GM12878 (cell line): ENCODE measurements at places on chromosomes 5 and 9. TPM values are rescaled to one million over a fixed set of nuclear protein-coding genes. Genes with fewer than 3 reads are reported as not detected.

APC gene
- 22.6 and 23.3 TPM in 2 replicates for total RNA-seq

ESM1 gene
- not detected in 2 replicates for total RNA-seq

GNG10 gene
- total RNA-seq = 12.0 and 14.5 TPM in 2 replicates

SV2C gene
- total RNA-seq = 1.1 TPM in 2 replicates

EGR1 gene
- total RNA-seq = 7.3 and 9.0 TPM in 2 replicates

BARX1 gene
- total RNA-seq = not detected in 2 replicates

HRCT1 gene
- total RNA-seq = not detected in 2 replicates

CCDC187 gene
- 0.08 TPM in 1 of 2 replicates, not detected in the other for total RNA-seq

GRCh38 chr9:105912863-105913516, 218.6 kb downstream of the TMEM38B start:
- H3K36me3 ChIP-seq = no peaks in the 10 kb centered on the region
- no peak overlapping the region for H3K27ac ChIP-seq
- H3K4me3 ChIP-seq = no peak overlapping the region
- no peaks in the 10 kb centered on the region for H3K4me1 ChIP-seq
- H3K27me3 ChIP-seq = no peaks in the 10 kb centered on the region
- no peak for DNase-seq

GRCh38 chr5:37838152-37838932, 1.5 kb downstream of the GDNF start:
- H3K36me3 ChIP-seq = no peaks in the 10 kb centered on the region
- no peak for DNase-seq
- H3K27ac ChIP-seq = no peak overlapping the region
- peaks cover 21% of the 10 kb centered on the region for H3K27me3 ChIP-seq
- H3K4me3 ChIP-seq = no peak overlapping the region

DNA sequence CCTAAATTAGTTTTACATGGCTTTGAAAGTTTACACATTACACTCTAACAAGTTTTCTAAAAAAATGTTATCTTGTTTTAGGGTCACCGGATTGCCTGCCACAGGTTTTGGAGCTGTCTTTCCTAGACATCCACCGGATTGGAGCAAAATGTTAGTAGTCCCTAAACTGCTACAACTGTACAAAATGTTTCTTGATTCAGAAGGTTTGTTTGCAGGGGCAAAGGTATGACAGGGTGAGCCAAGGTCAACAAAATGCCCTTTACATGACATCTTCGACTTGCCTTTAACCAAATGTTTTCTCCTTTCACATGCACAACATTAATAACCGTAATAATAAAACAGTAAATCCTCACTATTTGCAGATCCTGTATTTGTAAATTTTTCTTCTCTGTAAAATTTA, 37.2 kb downstream of the CFAP95 start:
- H3K27ac ChIP-seq = no peak overlapping the region
- no peaks in the 10 kb centered on the region for H3K4me1 ChIP-seq
- DNase-seq = no peak
- no peaks in the 10 kb centered on the region for H3K36me3 ChIP-seq
- no peak overlapping the region for H3K4me3 ChIP-seq

GRCh38 chr5:121967187-121967586, 5.4 kb downstream of the SRFBP1 start:
- H3K4me1 ChIP-seq = peaks cover 3% of the 10 kb centered on the region; the same call in 1 of the 2 replicates
- no peak for DNase-seq
- H3K4me3 ChIP-seq = no peak overlapping the region
- no peaks in the 10 kb centered on the region for H3K36me3 ChIP-seq
- no peaks in the 10 kb centered on the region for H3K27me3 ChIP-seq

GRCh38 chr9:123541411-123541810, 185.4 kb downstream of the CRB2 start:
- no peaks in the 10 kb centered on the region for H3K27me3 ChIP-seq
- peaks cover 6% of the 10 kb centered on the region for H3K4me1 ChIP-seq
- DNase-seq = no peak
- H3K36me3 ChIP-seq = no peaks in the 10 kb centered on the region; the same call in 1 of the 2 replicates
- H3K4me3 ChIP-seq = no peak overlapping the region

DNA sequence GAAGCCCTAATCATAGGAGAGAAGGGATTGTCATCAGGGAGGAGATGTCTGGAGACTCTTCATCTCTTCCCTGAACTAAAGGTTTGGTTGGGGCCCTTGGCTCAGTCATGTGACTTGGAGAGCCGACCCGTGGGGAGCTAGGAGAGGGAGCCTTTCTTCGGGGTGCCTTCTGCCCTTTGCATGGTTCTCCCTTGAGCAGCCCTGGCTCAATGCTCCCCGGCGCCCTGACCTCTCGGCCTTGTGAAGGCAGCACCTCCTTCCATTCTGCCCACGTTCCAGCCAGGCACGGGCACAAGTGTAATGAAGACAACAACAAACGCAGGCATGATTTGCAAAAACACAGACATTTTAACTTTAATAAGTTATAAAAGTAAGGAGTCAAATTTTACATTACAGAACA, 50.4 kb downstream of the ZNF354C start:
- no peak overlapping the region for H3K4me3 ChIP-seq
- no peaks in the 10 kb centered on the region for H3K27me3 ChIP-seq
- no peak overlapping the region for H3K27ac ChIP-seq
- no peaks in the 10 kb centered on the region for H3K36me3 ChIP-seq
- H3K4me1 ChIP-seq = no peaks in the 10 kb centered on the region

- H3K27ac ChIP-seq = no peak overlapping the region
- no peak overlapping the region for H3K4me3 ChIP-seq
- no peaks in the 10 kb centered on the region for H3K36me3 ChIP-seq
Observed at GRCh38 chr5:53019320-53019719, 30.2 kb downstream of the ITGA2 start.

DNA sequence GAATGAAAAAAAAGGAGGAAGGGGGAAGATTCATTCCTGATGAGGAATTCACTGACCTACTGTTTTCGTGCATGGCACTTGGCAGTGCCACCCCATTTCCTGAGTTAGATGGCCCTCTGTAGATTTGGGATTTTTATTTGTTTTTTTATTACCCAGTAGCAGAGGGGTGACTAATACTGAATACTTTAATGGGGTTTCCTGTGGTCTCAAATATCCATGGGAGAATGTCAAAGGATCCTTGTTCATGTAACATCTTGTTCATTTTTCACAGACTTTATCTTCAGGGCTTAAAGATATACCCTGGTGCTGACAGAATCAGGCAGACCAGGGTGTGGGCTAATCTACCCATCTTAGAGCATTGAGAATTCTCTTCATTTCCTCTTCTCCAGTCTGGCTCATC, 93.0 kb downstream of the MAMDC2 start:
- DNase-seq = no peak
- no peak overlapping the region for H3K4me3 ChIP-seq
- H3K27ac ChIP-seq = no peak overlapping the region

DNA sequence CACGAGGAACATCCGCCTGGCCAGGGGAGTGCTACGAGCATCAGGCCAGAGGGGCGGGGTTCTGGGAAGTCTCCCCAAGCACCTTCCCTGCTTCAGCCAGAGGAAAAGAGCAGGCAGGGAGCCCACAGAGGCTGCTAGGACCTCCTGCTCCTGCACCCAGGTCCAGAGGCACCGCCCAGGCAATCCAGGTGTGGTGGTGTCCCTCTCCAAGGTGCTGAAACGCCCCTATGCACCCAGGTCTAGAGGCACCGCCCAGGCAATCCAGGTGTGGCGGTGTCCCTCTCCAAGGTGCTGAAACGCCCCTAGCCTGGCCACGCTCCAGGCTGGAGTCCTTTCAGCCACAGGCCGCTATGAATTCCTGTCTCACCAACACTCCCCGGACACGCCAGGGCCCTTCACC, 10.7 kb upstream of the UBAC1 start:
- H3K27ac ChIP-seq = no peak overlapping the region
- no peak for DNase-seq
- H3K4me1 ChIP-seq = no peaks in the 10 kb centered on the region
- H3K27me3 ChIP-seq = no peaks in the 10 kb centered on the region
- H3K36me3 ChIP-seq = no peaks in the 10 kb centered on the region

- H3K4me1 ChIP-seq = peaks cover 38% of the 10 kb centered on the region
- H3K36me3 ChIP-seq = no peaks in the 10 kb centered on the region
- no peak overlapping the region for H3K4me3 ChIP-seq
- DNase-seq = no peak
Observed at GRCh38 chr9:123347289-123348060, 8.5 kb upstream of the CRB2 start.

DNA sequence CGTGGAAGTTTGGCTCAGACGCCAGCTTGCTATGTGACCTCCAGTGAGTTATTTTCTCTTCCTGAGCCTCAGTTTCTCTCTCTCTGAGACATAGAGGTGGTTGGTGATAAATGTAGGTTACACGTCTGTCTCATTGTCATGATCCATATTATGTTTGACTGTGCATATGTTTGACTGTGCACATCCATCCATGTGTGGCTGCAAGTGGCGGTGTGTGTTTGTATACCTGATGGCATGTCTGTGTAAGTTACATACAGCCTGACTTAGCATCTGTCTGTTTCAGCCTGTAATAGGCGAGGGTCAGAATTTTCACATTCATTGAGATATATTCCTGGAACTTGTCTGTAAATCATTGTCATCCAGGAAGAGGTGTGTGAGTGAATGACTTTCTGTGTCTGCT, 3.3 kb downstream of the SPARC start:
- no peak for DNase-seq
- no peak overlapping the region; the same call in 1 of the 2 replicates for H3K27ac ChIP-seq
- H3K4me1 ChIP-seq = peaks cover 10% of the 10 kb centered on the region

- H3K27ac ChIP-seq = no peak overlapping the region
- no peaks in the 10 kb centered on the region for H3K27me3 ChIP-seq
- no peaks in the 10 kb centered on the region for H3K4me1 ChIP-seq
- no peak for DNase-seq
- no peaks in the 10 kb centered on the region for H3K36me3 ChIP-seq
Observed at GRCh38 chr9:124443625-124444024, 6.6 kb upstream of the ADGRD2 start.

DNA sequence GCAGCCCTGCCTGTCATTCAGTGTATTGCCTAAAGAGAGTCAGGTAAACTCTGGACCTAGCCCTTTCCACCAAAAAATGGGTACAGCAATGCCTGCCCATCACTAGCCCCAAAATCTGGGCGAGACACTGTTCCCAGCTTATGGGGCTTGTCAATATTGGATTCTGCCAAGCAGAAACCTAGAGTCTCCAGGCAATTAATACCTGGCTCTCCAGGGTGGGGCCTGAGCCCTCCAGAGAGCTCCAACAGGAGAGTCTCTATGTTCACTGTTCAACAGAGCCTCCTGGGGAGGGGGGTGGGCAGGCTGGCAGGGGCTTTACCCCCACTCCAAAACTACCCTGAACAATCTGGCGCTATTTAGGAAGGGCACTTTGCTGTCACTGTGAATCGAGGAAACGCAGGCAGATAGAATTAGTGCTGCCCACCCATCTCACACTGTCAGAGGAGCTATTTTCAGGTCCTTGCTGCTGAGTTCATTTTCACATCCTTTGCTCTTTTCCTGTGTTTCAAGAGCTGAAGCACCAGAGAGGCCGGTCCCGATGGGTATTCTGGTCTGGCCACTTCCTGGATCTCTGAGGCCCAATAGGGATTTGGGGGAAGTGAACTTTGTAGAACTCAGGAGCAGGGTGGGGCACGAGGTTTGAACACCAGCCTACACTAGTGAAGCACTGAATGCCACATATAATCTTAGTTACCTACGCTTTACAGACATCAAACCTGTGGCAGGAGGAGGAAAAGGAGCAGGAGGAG, 121.8 kb downstream of the C5orf15 start:
- no peak overlapping the region for H3K27ac ChIP-seq
- no peak overlapping the region for H3K4me3 ChIP-seq

DNA sequence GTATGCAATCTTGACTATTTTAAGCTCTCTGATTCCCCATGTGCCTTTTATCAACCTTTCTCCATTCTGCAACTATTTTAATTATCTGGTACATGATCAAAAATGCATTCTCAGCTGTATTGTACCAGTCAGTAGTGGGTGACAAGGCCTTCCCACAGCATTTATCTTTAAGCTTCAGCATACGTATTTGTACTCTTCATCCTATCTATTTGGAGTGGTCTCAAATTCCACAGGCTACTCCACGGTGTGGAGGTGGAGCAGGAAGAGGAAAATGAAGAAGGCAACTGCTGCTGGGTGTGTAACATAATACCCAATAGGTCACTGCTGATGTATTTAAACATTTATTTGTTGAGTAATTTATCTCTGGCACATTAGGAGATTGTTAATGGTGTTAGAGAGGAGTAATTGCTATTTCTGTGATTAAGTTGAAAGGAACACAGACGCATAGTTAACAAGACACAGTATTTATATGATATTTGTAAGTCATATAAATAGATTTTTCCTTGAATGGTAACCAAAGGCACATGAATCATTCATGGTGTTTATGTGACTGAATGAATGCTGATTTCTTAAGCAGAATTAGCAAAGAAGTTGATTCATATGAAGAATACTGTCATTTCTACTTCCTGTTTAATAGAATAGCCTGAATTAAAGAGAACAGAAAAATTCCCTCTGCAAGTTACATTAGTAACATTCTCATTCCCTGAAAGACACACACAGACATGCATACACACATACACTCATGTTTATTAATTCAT, 153.8 kb upstream of the NR3C1 start:
- H3K36me3 ChIP-seq = no peaks in the 10 kb centered on the region
- H3K27me3 ChIP-seq = no peaks in the 10 kb centered on the region
- DNase-seq = peak; percentile 11
- H3K4me3 ChIP-seq = no peak overlapping the region

DNA sequence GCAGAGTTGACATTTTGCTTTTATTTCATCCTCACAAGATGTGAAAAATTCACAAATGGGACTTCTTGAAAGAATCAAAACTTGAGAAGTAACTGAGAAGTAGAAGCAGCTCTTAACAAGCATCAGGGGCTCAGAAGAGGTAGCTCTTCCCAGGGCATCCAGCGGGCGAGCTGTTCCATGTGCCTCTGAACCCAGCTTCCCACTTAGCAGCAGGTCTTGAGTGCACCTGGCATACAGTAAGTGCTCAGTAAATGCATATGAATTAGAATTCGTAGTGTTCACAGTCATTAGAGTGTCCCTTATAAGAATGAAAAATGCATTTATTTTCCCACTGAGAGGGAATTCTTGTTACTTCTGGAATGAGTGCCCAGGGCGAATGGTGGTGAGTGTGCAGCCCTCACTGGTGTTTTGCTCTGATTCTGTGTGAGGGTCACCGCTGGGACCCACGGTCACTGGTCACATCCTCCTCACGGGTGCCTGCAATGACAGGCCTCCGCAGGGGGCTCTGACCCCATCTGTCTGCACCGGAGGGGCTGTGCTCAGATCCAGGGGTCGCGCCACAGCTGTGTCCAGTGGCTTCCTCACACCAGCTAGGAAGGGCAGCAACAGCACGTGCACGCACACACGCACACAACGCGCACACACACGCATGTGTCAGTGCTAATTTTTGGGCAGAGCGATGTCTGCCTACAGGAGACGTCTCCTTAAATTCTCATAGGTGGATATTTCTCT, 26.9 kb downstream of the EXOC3 start:
- H3K4me1 ChIP-seq = peaks cover 4% of the 10 kb centered on the region
- H3K27me3 ChIP-seq = no peaks in the 10 kb centered on the region
- H3K4me3 ChIP-seq = no peak overlapping the region
- no peak for DNase-seq
- peaks cover 8% of the 10 kb centered on the region for H3K36me3 ChIP-seq
- H3K27ac ChIP-seq = no peak overlapping the region
